AG09309 (cell line): ENCODE measurements at places on chromosomes 16 and 17.

DNA sequence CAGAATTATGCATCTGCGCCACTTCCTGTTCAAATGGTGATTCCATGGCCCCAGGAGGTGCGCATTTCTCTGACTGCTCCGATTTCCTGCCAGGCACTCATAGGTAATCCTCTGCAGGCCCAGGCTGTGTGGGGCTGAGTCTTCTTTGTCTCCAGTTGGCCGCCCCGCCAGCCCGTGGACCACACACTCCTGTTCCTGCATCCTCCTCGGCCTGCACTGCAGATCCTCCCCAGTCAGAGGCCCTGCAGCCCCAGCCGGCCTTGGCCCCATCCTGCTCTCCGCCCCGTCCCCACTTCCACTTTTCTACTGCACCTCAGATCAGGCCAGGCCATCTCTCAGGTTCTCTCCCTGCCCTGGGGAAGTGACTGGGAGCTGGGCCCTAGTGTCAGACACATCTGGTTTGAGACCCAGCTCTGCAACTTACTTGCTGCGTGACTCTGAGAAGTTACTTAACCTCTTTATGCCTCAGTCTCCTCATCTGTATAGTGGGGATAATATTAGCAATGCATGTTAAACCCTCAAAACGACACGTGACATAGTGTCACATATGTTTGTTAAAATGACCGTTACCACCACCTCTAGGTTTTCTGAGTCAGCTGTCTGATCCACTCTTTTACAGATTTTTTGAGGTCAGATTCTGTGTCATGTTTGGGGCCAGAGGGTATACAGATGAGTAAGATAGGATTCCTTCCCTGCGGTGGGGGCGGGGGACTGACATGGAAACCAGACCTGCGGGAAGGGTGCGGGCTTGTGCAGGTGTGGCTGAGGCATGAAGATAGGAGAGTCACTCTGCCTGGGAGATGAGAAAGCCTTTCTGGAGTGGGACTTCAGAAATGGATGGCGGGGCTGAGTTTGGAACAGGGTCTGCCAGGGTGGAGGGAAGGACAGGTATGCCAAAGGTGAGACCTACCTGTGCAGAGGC lies 12.8 kb downstream of the RAB11FIP4 start:
- DNase-seq, result no peak

GRCh38 chr17:27217631-27218030 lies 76.3 kb upstream of the WSB1 start:
- DNase-seq, result no peak

- no peak for DNase-seq
Observed at GRCh38 chr17:8382880-8383142, 182 bp downstream of the RPL26 start.

DNA sequence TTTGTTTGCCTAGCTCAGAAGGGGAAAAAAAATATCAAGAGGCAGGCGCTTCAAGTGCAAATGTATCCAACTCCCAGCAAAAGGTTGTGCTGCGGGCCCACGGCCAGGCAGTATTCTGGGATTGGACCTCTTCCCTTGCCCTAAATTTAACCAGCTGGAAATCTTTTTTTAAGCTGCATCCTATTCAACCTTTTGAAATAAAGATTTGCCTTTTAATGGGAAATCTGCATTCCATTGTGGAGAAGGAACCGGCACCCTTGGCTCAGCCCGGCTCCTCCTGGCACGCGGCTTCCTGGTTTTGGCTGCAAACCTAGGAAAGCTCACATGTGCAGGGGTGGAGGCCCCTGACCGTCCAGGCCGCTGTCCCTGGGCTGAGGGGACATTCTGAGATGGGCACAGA lies 38.8 kb upstream of the ENPP7 start:
- DNase-seq, result no peak
